ENCODE measurements at places on chromosomes 4 and X. TPM values are rescaled to one million over a fixed set of nuclear protein-coding genes. Genes with fewer than 3 reads are reported as not detected.

- no peak for DNase-seq
These were observed 25.9 kb downstream of the PGM2 start for GRCh38 chr4:37852376-37852775.

GRCh38 chr4:123398853-123399626, 2.4 kb downstream of the SPRY1 start:
- DNase-seq: peak; percentile 79

DNA sequence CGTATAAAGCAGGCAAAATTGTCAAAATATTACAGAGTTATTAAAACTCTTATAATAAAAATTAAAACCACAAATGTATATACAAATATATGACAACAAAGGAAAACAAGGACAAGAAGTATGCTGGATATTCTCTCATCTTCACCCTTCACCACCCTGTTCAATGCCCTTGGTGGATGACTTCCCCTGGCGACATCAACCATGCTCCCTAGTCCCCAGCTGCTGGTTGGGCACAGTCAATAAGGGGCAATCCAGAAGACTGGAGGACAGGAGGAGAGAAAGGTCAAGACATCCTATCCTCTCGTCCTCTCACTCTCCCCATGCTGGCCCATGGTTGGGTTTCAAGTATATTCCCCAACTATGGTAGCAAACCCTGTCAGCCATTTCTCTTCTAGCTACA, 71.2 kb downstream of the CXCL13 start:
- no peak for DNase-seq

GRCh38 chr4:142579443-142579842, 266.7 kb downstream of the INPP4B start:
- peak; percentile 68 for DNase-seq

GRCh38 chr4:100778431-100778830, 260.6 kb upstream of the EMCN start:
- DNase-seq: no peak

GRCh38 chrX:104427073-104427472, 138.9 kb upstream of the IL1RAPL2 start:
- no peak for DNase-seq

DNA sequence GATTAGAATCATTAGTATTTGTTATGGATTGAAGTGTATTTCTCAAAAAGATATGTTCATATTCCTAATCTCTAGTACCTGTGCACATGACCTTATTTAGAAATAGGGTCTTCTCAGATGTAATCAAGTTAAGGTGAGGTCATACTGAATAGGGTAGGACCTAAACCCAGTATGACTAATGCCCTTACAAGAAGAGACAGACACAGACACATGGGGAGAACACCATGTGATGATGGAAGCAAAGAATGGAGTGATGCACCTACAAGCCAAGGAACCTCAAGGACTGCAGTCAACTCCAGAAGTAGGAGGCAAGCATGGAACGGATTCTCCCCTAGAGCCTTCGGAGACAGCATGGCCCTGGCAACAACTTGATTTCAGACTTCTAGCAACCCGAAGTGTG, 31.4 kb downstream of the OTUD4 start:
- DNase-seq: no peak

- DNase-seq: no peak
These were observed 8.5 kb upstream of the BMP3 start for GRCh38 chr4:81021981-81022380.

- no peak for DNase-seq
These were observed 98.9 kb downstream of the TLL1 start for GRCh38 chr4:165971933-165972332.

GRCh38 chr4:124534131-124534530, 178.4 kb downstream of the ANKRD50 start:
- DNase-seq: no peak

Gene NDP
- total RNA-seq: 2.5 TPM

Gene C4orf51
- not detected for total RNA-seq

Gene DOK7
- not detected for total RNA-seq

Gene SMIM10L2A
- 1.9 TPM for total RNA-seq

Gene ARSJ
- 0.28 TPM for total RNA-seq
